ENCODE measurements at places on chromosomes 7 and 10.

GRCh38 chr7:33636359-33636758, 269.0 kb upstream of the BMPER start:
- DNase-seq: no peak

- no peak for DNase-seq
These were observed 1.6 kb downstream of the NCOA4 start for GRCh38 chr10:46028584-46029460.

GRCh38 chr10:77832238-77832637, 94.3 kb downstream of the DLG5 start:
- DNase-seq: no peak

- DNase-seq: no peak
These were observed 77.4 kb downstream of the MKI67 start for GRCh38 chr10:128048819-128049210.

- no peak for DNase-seq
These were observed 31.6 kb upstream of the SLC29A3 start for GRCh38 chr10:71287456-71287855.

DNA sequence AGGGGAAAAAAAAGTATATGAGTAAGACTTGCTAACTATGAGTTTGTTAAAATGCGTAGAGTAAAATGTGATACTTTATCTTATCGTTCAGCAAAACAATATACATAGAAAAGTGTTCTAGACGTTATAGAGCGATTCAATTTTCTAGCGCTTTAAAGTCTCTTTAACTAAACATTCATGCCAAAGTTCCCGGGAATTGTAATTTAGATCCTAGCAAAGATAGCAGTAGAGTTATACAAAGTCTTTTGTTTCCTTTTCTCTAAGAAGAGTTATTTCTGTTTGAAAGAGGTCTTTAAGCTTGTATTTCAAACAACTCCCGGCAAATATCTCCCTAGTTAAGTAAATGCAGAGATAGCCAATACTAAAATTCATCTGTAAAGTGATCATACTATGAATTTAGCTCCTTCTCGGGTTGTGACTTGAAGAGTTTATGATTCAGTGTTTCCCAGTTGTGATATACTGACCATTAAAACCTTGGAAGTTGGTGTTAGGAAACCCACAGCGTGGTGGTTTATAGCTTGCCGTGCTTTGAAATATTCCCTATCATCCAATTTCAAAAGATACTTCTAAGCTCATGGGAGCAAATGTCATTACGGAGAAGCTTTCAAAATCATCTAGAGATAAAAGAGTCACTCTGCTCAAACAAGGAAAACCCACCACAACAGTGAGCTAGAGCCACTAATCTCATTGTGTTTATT, 171.7 kb downstream of the CSTF2T start:
- no peak for DNase-seq

GRCh38 chr10:30433730-30434272, at the start of gene MAP3K8:
MAP3K8 (plus strand) TSS chr10:30434184; CDS start chr10:30438939, 4,755 bp downstream.
- peak; percentile 85 for DNase-seq

GRCh38 chr10:132753596-132753995, 32.4 kb downstream of the NKX6-2 start:
- no peak for DNase-seq

- no peak for DNase-seq
These were observed 34.0 kb upstream of the PRKAR1B start for GRCh38 chr7:761101-761500.

GRCh38 chr7:77566421-77566820, 29.3 kb downstream of the PTPN12 start:
- no peak for DNase-seq

GRCh38 chr7:57177856-57178767, 45.9 kb upstream of the ZNF479 start:
- DNase-seq: no peak

DNA sequence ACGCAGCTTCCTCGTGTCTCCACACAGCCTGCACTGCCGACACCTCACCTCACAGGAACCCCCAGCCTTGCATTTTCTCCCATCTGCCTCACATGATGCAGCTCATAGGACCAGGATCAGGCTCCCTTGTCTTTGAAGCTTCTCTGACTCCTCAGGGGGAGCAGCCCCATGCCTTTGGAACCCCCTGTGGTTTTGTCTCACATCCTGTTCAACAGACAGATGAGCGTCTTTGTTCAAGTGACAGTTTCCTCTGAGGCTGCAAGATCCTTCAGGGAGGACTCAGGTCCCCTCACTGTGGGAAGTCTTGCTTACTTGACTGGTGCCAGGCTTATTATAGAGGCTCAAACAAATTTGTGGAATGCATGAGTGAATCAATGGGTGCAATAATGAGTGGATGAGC, 667.1 kb downstream of the INHBA start:
- no peak for DNase-seq

DNA sequence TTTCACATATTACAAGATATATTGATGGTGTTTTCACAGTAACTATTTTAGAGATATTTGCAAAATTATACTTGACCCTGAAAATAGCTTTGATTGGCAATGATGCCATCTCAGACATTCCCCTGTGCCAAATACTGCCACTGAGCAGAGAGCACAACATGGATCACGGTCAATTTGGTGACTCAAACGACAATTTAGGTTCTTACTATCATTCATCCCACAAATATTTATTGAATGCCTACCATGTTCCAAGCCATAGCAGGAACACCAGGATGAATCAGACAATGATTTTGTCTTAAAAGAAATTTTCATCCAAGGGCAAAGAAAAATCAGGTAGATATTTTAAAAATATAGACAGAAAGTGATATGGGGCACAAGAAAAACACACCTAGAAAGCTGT, 153.2 kb upstream of the ADO start:
- no peak for DNase-seq

DNA sequence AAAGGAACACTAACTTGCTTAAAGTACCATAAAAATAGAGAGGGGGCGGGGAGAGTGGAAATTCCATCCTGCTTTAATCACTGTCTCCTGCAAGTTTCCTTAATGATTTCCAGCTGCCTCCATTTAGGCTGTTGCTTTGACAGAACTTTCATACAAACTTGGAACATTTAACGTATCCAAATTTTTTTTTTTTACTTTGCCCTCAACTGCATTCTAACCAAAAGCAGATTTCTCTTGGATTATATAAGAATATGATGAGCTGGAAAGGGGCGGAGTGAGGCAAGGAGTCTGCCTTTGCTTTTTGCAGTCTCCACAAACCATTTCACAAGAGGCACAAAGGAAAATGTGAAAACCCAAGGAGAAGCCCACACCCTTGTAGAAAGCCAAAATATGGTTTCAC, 46.6 kb upstream of the COL1A2 start:
- no peak for DNase-seq

GRCh38 chr7:42395607-42396006, 158.6 kb upstream of the GLI3 start:
- no peak for DNase-seq

GRCh38 chr7:116502201-116503096, 2.9 kb downstream of the CAV2 start:
- no peak for DNase-seq

GRCh38 chr10:115706488-115707076, 566.4 kb downstream of the GFRA1 start:
- no peak for DNase-seq
